Right cardiac atrium (tissue), 5 donors: ENCODE measurements at places on chromosomes 2 and 18. TPM values are rescaled to one million over a fixed set of nuclear protein-coding genes. Genes with fewer than 3 reads are reported as not detected.

The ANTXR1 gene
- 13.8 TPM for polyA plus RNA-seq

The OBSL1 gene
- polyA plus RNA-seq, result 179 TPM

DNA sequence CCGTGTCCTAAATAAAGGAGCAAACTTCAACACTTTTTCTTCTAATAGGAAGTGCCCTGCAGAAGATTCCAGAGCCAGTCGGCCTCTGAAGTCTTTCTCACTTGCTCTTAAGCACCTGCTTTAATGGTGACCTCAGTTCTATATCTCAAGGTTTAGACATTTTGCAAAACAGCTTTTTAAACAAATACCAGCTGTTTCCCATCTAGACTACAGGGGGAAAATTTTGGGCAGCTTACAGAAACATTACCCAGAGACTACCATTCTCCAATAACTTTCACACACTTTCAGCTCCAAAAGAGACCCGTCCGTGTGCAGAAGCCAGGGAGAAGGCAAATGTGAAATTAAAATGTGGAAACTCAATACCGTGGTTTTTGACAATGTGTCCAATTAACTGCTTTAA, 285.3 kb upstream of the CCDC68 start:
- no peak for DNase-seq

- DNase-seq, result no peak
Observed at GRCh38 chr18:63523660-63524059, 18.5 kb upstream of the SERPINB12 start.

DNA sequence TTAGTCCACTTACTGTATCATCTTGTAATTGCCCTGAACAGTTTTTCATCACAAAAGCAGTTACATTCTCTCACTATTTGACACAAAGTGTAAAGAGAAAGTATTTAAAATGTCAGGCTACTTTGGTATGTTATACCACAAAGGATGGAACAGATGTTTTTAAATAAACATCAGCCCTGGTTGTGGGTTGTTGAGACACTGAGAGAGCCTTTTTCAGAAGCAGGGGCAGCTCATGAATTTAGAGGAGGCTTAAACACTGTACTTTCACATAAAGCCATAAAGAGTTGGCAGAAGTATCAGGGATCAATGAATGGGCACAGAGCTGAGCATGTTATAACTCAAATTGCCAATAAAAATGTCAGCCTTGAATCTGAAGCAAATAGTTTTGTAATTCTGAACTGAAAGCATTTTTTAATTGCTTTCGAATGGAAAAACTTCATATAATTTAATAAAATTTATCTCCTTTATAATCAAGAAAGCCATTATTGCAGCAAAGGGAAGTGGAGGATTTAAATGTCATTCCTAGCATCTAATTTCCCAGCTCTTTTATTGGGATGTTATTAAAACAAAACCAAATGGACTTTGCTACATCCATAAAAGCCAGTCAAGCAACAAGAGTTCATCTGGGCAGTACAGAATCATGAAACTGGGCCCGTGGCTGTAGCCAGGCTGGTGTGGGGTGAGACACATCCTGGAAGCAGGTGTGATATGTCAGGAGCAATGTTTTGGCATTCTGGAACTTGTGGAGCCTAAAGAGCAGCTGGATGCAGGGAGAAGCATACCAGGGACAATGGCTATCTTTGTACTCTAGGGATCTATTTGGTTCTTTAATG, 95.1 kb upstream of the NT5C1B start:
- DNase-seq, result no peak

- no peak for DNase-seq
Observed at GRCh38 chr2:112154246-112155117, 16.3 kb downstream of the FBLN7 start.
